ENCODE measurements at places on chromosomes 7 and 10. TPM values are rescaled to one million over a fixed set of nuclear protein-coding genes. Genes with fewer than 3 reads are reported as not detected.

GRCh38 chr10:103072891-103073290 lies 120.2 kb downstream of the NT5C2 start:
- no peak for DNase-seq

- DNase-seq, result no peak
Observed at GRCh38 chr7:37410305-37411229, 38.1 kb downstream of the ELMO1 start.

DNA sequence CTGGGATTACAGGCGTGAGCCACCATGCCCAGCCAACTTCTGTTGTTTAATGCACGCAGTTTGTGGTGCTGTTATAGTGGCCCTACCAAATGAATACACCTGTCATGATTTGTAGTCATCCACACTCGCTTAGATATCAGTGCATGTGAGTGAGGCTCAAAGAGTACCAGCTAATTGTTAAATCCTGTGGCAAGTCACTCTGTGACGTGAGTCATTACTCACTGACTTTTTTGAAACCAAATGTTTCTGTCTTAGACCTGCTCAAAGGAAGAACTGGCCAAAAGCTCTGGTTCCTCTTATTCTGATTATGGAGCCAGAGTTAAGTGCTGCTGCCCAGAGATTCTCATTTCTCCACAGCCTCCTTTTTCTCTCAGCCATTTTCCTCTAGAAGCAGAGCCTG lies 109.4 kb downstream of the PRKAG2 start:
- DNase-seq, result no peak

DNA sequence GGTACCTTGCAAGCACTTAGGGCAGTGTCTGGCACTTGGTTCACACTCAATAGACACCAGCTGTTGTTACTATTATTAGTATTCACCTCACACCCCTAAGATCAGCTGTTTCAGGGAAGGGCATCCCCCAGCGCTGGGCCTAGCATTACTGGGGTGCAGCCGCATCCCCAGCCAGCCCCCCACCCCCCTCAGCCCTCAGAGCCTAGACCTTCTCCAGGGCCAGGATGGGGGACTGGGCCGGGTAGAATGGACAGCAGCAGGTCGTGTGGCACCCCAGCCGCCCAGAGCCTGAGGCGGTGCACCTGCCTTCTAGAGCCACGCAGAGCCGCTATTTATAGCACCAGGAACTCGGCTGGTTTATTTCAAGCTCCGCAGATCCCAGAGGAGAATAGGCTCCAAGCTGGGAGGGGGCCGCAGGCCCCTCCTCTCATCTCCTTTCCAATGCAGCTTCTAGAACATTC lies 60.5 kb downstream of the GTF2IRD1 start:
- DNase-seq, result no peak

GRCh38 chr7:20223356-20223755 lies 6.2 kb upstream of the MACC1 start:
- DNase-seq, result no peak

GRCh38 chr7:96328016-96328415 lies 6.1 kb upstream of the SLC25A13 start:
- no peak for DNase-seq

DNA sequence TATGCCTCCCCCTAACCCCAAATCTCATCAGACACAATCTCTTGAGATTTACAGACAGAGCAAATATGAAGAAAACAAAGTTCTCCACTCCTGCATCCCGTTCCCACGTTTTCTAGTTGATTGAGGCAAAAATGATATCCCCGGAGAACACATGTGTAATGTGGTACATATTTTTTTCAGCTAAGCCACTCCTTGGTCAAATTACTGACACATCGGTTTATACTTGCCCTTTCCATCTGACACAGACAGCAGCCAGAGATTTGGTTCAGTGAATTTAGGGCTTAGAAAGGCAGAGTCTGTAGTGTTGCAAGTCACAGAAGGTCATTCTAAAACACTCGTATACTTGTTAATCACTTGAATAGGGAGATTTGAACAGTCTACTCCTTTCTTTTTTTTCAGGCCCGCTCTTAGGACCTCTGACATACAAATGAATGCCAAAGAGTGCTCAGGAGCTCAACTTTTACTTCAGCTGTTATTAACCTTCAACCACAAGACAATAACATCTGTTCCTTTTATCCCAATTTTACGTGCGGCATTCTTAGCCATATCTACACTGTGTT lies 1.8 kb upstream of the DDX50 start:
- no peak for DNase-seq

- DNase-seq, result no peak
Observed at GRCh38 chr10:18021725-18022480, 70.2 kb downstream of the SLC39A12 start.

- peak; percentile 27 for DNase-seq
Observed at GRCh38 chr10:110803830-110804338, 67.8 kb upstream of the PDCD4 start.

DNA sequence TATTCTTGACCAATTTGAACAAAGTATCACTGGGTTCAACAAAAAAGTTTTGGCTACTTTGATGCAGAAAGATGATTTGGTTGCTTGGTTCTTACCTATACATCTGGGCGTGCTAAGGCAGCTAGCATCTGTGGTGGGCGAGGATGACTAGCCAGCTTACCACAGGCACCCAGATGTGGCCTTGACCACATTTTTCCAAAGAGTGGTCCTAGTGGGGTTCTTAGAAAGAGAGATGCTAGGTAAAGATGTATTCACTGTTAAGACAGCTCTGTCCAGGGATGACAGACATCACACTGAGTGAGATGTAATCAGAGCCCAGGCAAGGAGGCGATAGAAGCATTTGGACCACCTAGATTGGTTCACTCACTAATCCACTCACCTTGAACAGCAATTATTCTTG lies 785 bp downstream of the DNTT start:
- no peak for DNase-seq

- no peak for DNase-seq
Observed at GRCh38 chr7:152173372-152174070, 148.0 kb downstream of the GALNT11 start.

- peak; percentile 70 for DNase-seq
Observed at GRCh38 chr7:24685708-24686107, 71.6 kb downstream of the GSDME start.

- DNase-seq, result peak; percentile 95
Observed at GRCh38 chr7:2131341-2131740, 101.4 kb downstream of the MAD1L1 start.

GRCh38 chr7:29598613-29599012 lies 35.0 kb downstream of the PRR15 start:
- peak; percentile 18 for DNase-seq

DNA sequence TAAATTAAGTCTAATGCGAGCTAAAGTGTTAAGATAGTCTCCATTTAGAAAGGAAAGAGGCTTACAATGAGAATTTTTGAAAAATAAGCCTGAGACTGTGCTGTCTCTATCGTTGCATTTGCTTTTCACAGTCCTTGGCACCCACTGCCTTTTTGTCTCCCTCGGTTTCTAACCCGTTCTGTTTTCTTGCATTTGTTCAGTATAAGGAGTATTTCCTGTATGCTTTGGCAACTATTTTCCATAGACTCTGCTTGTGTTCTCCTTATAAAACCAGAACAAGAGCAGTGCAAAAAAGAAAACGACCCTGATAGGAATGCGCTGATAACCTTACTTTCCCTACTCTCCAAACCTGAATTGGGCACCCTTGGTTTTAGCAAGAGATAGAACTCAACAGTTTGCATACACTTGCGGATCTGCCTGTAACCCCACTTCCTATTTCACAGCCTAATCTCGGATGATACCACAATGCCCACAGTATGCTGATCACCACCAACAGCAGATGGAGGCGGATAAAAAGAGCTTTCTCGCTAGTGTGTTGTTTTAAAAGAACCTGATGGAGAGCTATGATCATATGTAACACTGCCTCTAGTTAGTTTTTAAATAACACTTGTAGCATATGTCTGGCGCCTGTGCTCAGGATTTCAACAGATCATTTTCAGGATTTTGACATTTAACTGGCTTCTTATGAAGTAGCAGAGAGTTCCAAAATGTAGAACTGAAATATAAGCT lies 1.6 kb upstream of the ARHGAP12 start:
- peak; percentile 26 for DNase-seq

GRCh38 chr10:110563132-110563531 lies 4.4 kb upstream of the SMC3 start:
- no peak for DNase-seq

DNA sequence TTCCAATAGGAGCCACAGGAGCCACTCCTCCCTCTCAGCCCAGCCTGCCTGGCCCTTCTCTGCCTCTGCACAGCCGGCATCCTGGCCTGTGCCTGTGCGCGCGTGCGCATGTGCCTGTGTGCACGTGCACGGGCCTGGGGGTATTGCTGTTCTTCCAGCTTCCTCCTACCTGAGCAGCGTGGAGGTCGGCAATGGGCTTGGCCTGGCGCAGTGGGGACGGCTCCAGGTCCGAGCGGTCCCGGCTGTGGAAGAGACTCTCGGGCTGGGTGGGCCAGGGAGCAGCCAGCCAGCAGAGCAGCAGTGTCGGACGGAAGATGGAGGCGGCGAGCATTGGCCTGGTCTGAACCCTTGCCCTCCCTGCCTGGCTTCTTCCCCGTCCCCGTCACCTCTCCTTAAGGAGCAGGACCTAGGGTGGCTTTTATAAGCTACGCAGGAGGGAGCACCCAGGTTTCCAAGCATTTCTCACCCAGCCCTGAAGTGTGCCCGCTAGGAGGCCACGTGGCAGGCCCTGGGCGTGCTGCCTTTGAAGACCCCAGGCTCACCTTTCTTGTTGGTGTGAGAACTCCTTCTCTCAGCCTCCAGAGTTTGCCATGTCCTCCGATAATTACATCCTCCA lies at the start of gene MMP21:
Gene MMP21 (minus strand): TSS at position 331 of the 616 bp plus-strand sequence. CDS start 0 bp downstream, at position 331.
- no peak for DNase-seq

GRCh38 chr7:55140221-55140940 lies 121.6 kb downstream of the EGFR start:
- no peak for DNase-seq

DNA sequence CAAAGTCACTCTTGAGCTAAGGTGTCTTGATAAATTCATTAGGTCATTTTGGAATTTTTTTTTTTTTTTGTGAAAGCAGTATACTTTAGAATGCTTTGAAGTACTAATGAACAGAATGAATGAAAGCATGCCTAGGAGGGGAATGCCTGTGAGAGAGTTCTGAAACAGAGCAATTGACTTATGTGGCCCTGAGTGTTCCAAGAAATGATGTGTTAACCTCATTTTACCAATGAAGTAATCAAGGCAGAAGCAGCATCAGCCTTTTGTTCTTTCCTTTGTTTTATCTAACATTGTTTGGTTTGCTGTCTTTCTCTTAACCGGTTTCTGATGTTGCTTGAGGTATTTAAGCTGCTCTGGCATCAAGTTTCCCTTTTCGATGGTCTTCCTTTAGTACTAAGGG lies 154.6 kb upstream of the HGF start:
- DNase-seq, result no peak

DNA sequence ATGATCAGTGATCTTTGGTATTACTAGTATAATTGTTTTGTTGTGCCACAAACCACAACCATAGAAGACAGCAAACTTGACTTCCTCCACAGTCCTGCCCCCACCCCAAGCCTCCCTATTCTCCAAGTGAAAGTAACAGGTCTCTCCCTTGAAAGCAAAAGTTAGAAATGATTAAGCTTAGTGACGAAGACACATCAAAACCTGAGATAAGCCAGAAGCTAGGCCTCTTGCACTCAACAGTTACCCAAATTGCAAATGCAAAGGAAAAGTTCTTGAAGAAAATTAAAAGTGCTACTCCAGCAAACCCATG lies 7.5 kb downstream of the SAR1A start:
- no peak for DNase-seq

DNA sequence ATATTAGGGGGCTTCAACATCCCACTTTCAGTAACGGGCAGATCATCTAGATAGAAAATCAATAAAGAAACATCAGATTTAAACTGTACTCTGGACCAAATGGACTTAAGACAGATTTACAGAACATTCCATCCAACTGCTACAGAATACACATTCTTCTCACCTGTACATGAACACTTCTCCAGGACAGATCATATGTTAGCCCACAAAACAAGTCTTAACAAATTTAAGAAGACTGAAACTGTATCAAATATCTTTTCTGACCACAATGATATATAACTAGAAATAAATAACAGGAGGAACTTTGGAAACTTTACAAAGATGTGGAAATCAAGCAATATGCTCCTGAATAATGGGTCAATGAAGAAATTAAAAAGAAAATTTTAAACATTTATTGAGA lies 86.7 kb downstream of the MICU1 start:
- DNase-seq, result no peak

GRCh38 chr7:137818036-137818435 lies 28.7 kb downstream of the DGKI start:
- no peak for DNase-seq

GRCh38 chr10:70858759-70859158 lies 29.6 kb downstream of the PCBD1 start:
- DNase-seq, result no peak

GRCh38 chr10:121595806-121596688 lies 2.2 kb downstream of the FGFR2 start:
- no peak for DNase-seq

DNA sequence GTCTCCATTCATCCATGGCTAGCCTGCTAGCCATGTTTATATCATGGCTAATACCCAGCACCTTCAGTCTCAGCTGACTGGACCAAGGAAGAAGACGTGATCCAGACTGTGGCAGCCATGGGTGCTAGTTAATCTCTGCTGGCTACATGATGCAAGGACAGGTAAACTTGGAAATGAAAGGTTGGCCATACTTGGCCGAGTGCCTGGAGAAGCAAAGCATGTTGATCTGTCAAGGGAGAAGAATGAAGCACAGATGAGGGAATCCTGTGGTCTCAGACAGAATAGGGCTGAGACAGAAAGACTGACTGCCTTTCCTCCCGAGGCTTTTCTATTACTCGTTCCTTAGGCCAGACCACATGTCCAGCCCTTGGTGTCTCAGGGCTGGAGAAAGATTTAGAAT lies 41.1 kb downstream of the CPVL start:
- no peak for DNase-seq

DNA sequence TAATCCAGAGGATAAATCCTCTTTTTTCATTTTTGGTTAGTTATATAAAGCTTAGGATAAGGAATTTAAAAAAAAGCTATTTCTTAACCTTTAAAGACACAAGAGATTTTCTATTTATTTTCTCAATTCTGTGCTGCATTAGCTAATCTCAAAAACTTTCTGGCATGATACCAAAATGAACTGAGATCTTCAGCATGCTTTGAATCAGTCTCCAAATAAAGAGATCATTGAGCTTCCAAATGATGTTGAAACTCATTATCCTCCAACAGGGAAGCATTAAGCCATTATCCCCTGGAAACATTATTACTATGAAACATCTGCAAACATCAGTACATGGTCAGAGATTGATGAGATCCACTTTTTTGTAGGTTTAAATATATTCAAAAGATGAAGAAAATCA lies 350.3 kb upstream of the TEX47 start:
- no peak for DNase-seq

Gene CCDC146
- total RNA-seq, result 1.1 TPM

Gene IGFBP3
- total RNA-seq, result 1.1 TPM

Gene CRPPA
- total RNA-seq, result 0.15 TPM

Gene CFAP70
- total RNA-seq, result 0.06 TPM

Gene SKIDA1
- 4.9 TPM for total RNA-seq

Gene KCNH2
- 4.0 TPM for total RNA-seq

Gene TRPV5
- total RNA-seq, result not detected

Gene AQP1
- 0.37 TPM for total RNA-seq

Gene HOXA5
- not detected for total RNA-seq
